ENCODE measurements at places on chromosomes 13 and 19.

- no peak for DNase-seq
These were observed 66.5 kb downstream of the EFNB2 start for GRCh38 chr13:106468744-106469590.

- DNase-seq = no peak
These were observed 271.7 kb downstream of the EFNB2 start for GRCh38 chr13:106263801-106264200.

- no peak for DNase-seq
These were observed 15.1 kb upstream of the ZNF507 start for GRCh38 chr19:32330213-32330857.

- no peak for DNase-seq
These were observed 7.0 kb upstream of the PVR start for GRCh38 chr19:44636439-44637389.

DNA sequence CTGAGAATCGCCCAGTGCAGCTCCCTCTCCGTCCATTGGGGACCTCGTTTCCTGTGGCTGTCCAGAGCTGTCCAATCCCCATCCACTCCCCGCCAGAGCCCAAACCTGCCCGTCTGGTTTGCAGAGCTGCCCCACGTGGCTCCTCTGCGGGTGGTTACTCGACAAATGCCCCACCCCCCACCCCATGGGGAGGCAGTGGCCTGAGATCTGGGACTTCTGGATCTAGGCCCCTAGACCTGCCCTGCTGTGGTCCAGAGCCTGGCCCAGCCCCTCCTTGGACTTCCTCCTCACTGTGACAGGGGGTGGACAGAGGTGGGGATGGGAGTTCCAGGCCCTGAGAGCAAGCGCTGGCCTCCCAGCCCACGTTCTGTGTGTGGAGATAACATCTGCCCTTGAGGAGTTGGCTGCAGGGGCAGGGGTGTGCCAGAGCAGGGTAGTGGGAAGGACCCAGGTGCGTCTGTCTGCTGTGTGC, 29.1 kb downstream of the PAK4 start:
- no peak for DNase-seq

DNA sequence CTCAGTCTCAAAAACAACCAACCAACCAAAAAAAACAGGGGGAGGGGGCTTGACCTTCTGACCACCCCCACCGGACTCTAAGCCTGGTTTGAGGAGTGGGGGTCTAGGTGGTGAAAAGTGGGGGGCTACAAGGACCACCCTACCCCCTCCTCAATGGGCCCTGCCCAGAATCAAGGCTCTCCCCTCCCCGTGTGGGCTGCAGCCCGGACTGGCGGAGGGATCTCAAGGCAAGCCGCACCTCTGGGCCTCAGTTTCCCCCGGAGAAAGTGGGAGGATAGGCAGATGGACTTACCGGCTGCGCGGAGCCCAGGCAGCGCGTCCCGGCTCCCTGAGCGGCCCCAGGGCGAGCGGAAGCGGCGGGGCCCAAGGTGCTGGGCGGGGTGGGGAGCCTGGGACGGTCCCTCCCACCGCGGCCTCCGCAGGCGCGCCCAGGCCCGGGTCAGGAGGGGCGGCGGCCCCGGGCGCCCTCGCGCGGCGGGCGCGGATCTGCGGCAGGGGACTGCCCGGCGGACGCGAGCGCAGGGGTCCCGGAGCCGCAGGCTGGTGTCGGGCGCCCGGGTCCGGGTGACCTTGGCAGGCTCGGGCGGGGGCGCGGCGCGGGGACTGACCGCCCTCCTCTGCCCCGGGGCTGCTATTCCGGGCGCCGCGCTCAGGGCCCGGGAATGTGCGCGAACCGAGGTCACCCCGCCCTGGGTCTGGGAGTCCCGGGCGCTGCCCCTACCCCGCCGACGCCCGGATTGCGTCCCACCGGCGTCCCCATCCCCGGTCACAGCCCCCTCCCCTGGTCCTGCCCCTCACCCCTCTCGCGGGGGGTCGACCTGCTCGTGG, at the start of gene ADAMTSL5:
Gene ADAMTSL5 (minus strand): TSS at position 349 of the 828 bp plus-strand sequence. CDS start 2,076 bp downstream, outside the sequence.
- DNase-seq = no peak

Measured in stimulated activated CD8-positive, alpha-beta memory T cell treated with anti-CD3 and anti-CD28 coated beads, Interleukin-4, amount 100 ng/mL, for 4 hours (primary cell).